ENCODE measurements at places on chromosomes 12 and 14. TPM values are rescaled to one million over a fixed set of nuclear protein-coding genes. Genes with fewer than 3 reads are reported as not detected.
A peak's percentile ranks its signal among the peaks of the same experiment; 100 is the strongest.

DNA sequence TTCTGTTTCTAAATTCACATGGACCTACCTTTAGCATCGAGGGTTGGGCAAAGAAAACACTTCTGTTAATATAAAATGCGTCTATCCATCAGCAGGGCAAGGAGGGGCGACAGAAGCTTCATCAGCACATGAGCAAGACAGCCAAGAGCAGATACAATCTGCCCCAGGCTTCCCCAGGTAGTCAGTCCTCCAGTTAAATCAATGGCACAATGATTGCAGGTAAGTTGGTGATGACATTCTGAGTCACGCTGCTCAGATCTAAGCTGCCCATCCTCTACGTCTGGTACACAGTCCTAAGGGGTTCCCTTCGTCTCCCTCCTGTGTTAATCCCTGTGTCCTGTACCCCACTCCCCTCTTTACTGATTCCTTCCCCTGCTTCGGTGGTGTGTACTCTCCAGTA is 38.8 kb downstream of the MAP3K9 start:
- no peaks in the 10 kb centered on the region for H3K36me3 ChIP-seq
- no peaks in the 10 kb centered on the region for H3K27me3 ChIP-seq
- H3K27ac ChIP-seq = no peak overlapping the region
- DNase-seq = no peak
- H3K4me3 ChIP-seq = no peak overlapping the region

GRCh38 chr12:52495389-52495788 is 2.3 kb upstream of the KRT6A start:
- no peak overlapping the region for H3K4me3 ChIP-seq
- no peaks in the 10 kb centered on the region for H3K4me1 ChIP-seq
- no peaks in the 10 kb centered on the region for H3K36me3 ChIP-seq
- DNase-seq = no peak
- no peak overlapping the region for H3K27ac ChIP-seq

GRCh38 chr12:116759783-116760621 is 21.9 kb downstream of the RNFT2 start:
- H3K4me1 ChIP-seq = no peaks in the 10 kb centered on the region
- no peaks in the 10 kb centered on the region for H3K36me3 ChIP-seq
- H3K27me3 ChIP-seq = no peaks in the 10 kb centered on the region
- DNase-seq = no peak
- no peak overlapping the region for H3K27ac ChIP-seq

DNA sequence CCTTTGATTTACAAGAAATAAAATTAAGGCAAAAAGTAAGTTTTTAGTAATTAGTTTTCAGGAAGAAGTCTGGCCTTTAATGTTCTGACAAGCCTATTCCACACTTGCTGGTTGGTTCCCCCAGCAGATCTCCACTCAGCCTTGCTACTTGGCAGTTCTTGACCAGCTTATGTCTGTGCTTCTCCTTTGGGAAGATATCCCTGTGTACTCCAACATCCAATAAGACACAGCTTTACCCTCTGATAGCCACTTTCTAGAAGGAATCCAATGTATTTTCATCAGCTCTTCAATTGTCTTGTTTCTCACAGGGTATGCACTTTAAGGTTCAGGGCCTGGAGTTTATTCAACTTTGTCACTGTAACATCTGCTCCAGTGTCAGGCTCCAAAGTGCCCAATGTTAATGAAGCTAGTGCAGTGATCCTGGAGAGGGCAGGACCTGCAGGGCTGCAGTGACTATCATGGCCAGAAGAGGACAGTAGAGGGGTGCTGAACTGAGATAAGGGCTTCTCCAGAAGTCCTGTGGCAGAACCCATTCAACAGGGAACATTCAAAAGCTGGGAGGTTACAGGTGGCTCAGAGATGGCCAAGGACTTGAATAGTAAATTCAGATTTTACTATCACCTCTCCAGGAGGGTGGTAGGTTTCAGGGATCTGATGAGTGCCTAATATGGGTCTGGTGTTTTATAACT is 22.9 kb downstream of the JKAMP start:
- H3K4me3 ChIP-seq = no peak overlapping the region
- no peaks in the 10 kb centered on the region for H3K4me1 ChIP-seq
- no peaks in the 10 kb centered on the region for H3K27me3 ChIP-seq
- no peaks in the 10 kb centered on the region for H3K36me3 ChIP-seq

HOXC5 gene
- total RNA-seq = 2.8 TPM

DPY19L2 gene
- total RNA-seq = 26.4 TPM

- H3K4me3 ChIP-seq = no peak overlapping the region
- no peaks in the 10 kb centered on the region for H3K36me3 ChIP-seq
- no peak for DNase-seq
- peaks cover 15% of the 10 kb centered on the region for H3K4me1 ChIP-seq
These were observed 15.8 kb downstream of the SEL1L start for GRCh38 chr14:81517798-81518398.

- no peaks in the 10 kb centered on the region for H3K27me3 ChIP-seq
- peaks cover 24% of the 10 kb centered on the region for H3K36me3 ChIP-seq
- H3K27ac ChIP-seq = peak overlapping the region; percentile 74
- peak; percentile 72 for DNase-seq
- H3K4me1 ChIP-seq = peaks cover 36% of the 10 kb centered on the region
These were observed 86.8 kb downstream of the RFLNA start for GRCh38 chr12:124381456-124382296.
